ENCODE measurements at places on chromosomes 5 and 9.

- DNase-seq = peak; percentile 46
Observed at GRCh38 chr5:38258319-38259061, at the start of gene EGFLAM. Gene EGFLAM (plus strand): TSS chr5:38258559. CDS start chr5:38258755, 196 bp downstream.

- no peak for DNase-seq
Observed at GRCh38 chr5:2168601-2169429, 286.1 kb upstream of the IRX4 start.

- DNase-seq = no peak
Observed at GRCh38 chr9:90881648-90882047, 80.0 kb downstream of the SYK start.

GRCh38 chr9:123061216-123061615 lies 27.7 kb downstream of the GPR21 start:
- no peak for DNase-seq

GRCh38 chr9:89676281-89676680 lies 71.5 kb downstream of the GADD45G start:
- peak; percentile 75 for DNase-seq

- no peak for DNase-seq
Observed at GRCh38 chr5:42349163-42349562, 74.1 kb upstream of the GHR start.

DNA sequence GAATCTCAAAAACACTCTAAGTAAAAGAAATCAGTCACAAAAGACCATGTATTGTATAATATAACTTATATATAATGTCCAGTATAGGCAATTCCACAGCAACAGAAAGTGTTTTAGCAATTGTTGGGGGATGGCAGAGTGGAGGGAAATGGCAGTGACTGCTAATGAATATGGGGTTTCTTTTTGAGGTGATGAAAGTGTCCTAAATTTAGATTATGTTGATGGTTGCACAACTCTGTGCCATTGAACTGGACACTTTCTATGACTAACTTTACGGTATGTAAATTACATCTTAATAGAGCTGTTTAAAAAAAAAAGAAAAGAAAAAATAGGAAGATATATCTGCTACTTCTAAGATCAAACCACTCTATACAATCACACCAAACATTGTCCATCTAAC lies 124.9 kb upstream of the ZNF462 start:
- no peak for DNase-seq

GRCh38 chr5:72692651-72693442 lies 123.6 kb upstream of the TNPO1 start:
- no peak for DNase-seq

DNA sequence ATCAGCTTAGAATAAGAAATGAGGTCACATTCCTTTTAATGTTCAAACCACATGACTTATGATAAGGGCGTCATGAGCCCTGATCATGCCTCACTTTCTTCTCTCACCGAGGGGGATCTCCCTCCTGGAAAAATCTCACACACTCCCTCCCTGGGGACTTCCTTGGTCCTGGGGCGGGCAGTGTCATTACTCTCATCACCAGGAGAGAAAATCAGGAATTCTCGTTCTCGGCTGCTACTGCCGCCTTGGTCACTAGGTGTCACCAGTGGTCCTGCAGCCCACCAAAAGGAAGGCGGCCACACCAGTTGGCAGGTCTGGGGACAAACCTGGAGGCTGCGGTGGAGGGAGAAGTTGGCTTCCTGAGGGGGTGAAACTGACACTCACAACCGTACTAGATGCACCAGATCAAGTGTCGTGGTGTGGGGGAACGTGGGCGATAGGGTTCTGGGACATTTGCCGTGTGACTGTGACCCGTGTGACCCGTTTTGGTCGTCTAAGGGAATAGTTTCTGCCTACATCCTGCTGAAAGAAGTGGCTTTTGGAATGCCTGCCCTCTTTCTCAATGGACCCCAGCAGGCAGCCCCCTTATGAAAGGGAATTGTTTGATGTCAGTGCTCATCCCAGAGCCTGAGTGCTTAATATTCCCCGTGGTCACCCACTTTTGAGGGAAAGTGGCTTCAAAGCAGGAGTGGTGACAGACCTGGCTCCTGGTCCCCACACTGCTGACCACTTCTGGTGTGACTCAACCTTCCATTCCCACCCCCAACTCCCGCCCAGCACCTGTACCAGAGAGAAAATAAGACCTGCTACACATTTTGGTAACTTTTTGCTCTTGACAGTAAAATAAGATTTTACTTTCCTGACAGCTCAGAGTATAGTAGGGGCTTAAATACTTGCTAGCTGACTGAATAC lies 63.2 kb downstream of the ACER2 start:
- peak; percentile 52 for DNase-seq

- no peak for DNase-seq
Observed at GRCh38 chr5:171421331-171422262, 2.1 kb downstream of the FGF18 start.

GRCh38 chr5:94674490-94675382 lies 56.3 kb downstream of the SLF1 start:
- DNase-seq = no peak

DNA sequence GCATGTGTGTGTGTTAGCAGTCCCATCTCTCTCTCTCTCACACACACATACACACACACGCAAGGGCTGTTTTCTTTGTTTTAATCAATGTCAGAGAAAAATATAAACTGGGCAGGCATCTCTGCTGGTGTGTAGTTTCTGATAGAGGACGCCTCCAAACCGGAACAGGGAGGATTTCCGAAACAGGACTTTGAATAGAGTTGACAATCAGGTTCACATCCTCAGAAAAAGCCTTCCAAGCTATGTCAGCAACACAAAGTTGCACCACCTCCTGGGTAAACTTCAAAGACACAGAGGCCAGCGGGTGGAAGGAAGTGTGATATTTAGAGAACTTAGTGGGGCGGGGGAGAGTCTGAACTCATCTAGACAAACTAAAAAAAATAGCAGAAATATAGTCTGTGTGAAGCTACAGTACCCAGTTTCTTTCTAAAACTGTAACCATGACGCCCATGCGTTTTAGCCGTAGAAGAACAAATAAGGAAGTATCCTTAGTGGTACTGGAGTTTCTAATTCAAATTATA lies 1.2 kb downstream of the ST8SIA4 start:
- no peak for DNase-seq

DNA sequence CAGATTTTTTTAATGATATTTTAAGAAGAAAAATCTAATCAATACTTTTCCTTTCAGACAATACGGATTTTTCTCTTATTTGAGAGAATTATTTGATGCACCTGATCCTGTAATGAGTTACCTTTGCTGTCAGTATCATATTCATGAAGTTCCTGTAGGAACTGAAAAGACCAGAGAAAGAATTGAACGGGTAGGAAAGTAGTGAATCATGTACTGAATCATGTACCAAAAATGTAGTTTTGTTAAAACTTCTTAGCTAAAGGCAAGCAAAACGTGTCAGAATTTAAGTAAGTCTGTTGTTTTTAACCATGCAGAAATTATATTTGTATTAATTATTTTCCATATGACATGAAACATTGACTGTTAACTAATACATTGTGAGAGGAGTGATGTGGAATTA lies 56.6 kb downstream of the SMC5 start:
- DNase-seq = no peak

DNA sequence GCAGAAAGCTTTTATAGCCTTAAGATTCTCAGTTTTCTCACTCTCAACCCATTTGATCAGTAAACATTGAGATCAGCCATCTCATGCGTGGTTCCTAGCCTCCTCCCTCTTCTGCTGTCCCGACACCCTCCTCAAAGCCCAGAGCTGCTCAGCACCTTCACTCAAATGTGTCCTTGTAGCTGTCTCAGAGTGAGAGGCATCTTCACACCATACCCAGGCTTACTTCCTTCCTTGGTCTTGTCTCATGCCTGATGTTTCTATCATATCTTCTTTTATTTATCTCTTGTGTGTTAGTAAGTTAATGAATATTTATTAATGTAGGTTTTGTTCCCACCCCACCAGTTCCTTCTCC lies 72.4 kb upstream of the SNX2 start:
- no peak for DNase-seq

GRCh38 chr9:69181908-69182353 lies 7.9 kb downstream of the TJP2 start:
- no peak for DNase-seq

- DNase-seq = no peak
Observed at GRCh38 chr5:50463047-50463446, 22.0 kb upstream of the EMB start.

DNA sequence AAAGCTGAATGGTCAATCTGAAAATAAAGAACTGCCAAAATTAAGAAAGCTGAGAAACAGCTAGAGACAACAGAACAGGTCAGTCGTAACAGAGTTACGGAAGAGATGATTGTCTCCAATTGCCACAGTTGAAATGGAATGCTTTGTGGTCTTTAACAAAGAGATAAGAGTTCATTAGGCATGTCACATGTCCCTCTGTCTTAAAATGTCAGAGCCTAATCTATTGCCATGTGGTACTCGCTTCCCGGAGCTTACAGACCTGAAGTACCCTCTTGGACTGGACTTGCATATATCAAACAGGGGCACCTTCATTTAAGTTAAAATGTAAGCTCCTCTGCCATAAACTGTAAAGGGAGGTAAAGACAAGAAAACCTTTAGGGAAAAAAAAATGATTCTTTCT lies 19.7 kb downstream of the TTC39B start:
- no peak for DNase-seq

DNA sequence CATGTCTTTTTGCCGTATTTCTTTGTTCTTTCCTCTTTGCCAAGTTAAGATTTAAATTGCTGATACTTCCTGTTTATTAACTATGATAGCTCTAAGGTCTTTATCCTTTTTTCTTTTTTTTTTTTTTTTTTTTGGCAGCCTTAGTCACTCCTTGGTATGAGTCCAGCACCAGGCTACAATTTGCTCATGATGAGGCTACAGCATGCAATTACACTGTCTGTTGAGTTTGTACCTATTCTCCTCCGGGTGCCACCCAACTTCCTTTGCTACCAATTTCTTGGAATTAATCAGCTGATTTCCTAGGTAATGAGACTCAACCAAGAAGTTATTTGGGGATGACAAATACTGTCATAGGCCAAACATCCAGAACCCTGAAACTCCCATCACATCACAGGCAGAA lies 25.5 kb downstream of the ACTL7B start:
- no peak for DNase-seq

GRCh38 chr5:60184606-60185005 lies 291.1 kb upstream of the PDE4D start:
- DNase-seq = no peak

DNA sequence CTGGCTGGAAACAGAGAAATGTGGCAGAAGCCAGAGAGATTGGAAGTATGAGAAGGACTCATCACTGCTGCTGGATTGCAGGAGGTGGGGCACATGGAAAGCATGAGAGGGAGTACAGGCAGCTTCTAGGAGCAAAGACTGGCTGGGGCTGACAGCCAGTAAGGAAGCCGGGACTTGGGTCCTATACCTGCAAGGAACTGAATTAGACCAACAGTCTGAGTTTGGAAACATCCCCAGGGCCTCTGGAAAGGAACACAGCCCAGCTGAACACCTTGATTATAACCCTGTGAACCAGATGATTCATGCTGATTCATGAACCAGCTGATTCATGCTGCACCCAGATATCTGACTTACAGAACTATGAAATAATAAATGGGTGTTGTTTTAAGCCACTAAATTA lies 93.4 kb downstream of the OSTF1 start:
- no peak for DNase-seq

- no peak for DNase-seq
Observed at GRCh38 chr5:62208218-62208852, 97.7 kb upstream of the KIF2A start.

DNA sequence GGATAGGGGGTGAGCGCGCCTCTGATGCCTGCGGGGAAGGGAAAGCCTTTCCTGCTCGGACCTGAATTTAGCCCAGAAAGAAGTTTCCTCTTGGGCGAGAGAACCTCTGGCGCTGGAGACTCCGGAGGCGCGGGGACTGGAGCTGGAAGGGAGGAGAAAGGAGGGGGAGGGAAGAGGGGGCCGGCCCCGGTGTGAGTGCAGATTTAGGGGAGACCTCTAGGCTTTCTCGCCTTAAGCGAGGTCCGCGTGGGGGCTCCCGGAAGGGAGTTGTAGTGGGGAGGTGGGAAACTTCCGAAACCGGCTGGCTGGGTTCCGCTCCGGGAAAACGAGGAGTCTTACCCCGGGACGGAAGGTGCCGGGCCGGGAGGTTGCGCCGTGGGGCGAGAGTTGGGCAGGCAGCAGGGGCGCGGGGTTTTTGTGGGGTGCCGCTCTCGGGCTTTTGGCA lies 1.3 kb downstream of the PCSK5 start:
- peak; percentile 25 for DNase-seq

DNA sequence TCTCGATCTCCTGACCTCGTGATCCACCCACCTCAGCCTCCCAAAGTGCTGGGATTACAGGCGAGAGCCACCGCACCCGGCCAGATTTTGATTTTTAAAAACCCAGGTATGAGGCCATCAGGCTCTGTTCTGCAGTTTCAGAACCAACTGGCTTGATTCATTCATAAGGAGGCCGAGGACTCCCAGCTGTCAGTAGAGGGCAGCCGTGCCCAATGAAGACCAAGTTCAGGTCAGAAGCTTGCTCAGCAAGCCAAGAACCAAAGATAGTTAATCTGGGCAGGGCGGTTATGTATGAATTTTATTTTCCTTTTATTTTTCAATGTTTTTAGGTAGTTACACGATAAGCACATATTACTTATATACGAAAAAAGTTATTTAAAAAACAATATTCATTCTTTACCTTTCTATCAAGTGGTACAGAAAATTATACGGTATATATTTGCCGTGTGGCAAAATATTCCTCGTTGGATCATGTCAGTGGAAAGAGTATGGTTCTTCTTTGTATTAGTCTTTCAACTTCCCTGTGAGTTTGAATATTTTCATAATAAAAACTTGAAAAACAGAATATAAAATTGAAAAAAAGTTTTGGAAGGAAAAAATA lies 18.0 kb downstream of the MGAT1 start:
- DNase-seq = peak; percentile 78

- no peak for DNase-seq
Observed at GRCh38 chr9:107609547-107609946, 120.0 kb upstream of the KLF4 start.

GRCh38 chr5:81762401-81762800 lies 11.5 kb upstream of the SSBP2 start:
- no peak for DNase-seq

DNA sequence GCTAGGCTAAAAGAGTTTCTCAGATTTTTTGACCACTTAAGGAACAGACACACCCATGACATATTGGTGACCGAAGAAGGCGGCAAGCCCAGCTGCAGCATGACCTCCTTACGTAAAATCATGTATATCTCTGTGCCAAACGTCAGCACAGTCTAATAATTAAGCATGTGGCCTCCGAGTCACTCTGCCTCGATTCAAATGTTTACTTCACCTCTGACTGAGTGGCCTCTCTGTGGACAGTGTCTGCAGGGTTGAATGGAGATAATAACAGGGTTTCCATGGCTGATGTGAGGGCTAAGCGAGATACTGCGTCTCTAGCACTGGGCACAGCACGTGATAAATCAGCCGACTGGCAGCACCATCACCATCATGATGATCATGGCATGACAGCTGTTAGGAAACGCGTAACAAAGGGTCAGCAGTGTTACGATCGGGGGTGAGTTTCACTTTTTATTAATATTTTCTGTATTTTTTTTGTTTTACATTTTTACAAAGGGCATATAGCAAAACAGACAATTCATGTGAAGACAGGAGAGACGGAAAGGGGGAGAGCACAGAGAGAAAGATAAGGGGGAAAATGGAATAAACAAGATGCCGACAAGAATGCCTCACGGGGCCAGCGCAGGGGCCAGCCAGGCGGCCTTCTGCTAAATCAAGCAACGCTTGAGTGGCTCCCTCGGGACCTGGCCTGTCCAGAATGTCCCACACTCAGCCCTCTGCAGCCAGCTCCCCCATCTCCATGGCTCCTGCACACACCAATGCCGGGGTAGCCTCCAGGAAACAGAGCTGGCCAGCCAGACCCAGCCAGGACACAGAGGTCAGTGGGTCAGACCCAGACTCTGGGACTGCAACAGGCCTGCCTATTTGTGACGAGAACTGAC lies 60.3 kb downstream of the ADAMTS2 start:
- DNase-seq = peak; percentile 80
